ENCODE measurements at places on chromosomes 6 and 20.
A peak's percentile ranks its signal among the peaks of the same experiment; 100 is the strongest.

GRCh38 chr6:27795697-27796494, 116.3 kb downstream of the OR2B2 start:
- DNase-seq: peak; percentile 93

DNA sequence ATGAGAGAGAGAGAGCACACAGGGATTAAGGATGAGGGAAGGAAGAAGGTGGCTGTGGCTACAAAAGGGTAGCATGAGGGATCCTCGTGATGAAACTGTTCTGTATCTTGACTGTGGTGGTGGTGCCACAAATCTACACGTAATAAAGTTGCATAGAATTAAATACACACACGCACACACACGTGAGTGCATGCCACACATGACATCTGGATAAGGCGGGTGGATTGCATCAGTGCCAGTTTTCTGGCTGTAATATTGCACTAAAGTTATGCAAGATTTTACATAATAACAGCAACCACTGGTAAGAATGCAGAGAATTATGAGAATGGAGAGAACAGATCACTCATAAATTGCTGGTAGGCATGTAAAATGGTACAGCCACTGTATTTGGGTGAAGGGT, 16.9 kb upstream of the STK35 start:
- DNase-seq: peak; percentile 13

GRCh38 chr6:154891901-154892300, 103.2 kb upstream of the TIAM2 start:
- DNase-seq: no peak

DNA sequence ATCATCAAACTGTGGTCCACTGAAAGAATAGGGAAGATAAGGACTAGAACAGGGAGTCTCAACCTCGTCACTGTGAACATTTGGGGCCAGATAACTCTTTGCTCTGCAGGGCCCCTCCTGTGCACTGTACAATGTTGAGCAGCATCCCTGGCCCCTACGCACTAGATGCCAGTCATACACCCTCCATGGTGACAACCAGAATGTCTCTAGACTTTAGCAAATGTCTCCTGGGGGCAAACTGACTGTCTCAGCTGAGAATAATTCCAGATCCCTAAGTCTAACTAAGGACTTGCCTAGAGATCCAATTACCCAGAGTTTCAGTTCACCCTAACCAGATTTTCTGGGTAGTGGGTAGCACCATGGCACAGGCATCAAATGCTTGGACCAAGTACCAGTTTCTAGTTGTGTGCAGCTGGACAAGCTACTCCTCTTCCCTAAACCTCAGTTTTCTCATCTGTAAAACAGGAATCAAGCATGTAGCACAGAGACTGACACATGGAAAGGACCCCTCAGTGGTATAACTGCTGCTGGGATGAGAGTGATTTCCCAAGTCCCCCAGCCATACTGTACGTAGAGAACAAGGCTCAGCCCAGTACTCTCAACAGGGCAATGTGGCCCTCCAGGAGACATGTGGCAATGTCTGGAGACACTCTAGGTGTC, 87.0 kb upstream of the NFATC2 start:
- no peak for DNase-seq

DNA sequence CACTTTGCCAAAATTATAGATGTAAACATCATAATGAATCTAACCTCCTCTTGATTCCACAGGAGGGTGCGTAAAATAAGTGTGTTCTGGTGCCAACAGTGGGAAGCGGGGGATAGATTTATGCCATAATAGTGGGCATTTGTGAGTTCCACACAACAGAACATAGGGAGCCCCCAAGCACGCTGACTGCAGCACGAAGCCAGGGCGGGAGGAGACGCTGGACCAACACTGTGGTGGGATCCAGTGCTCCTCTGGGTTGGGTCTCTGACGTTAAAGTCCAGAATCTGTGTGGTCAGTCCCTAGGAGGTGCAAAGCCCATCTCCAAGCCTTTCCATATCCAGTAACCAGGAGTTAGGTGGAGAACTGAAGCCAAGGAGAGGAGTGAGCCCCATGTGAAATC, 1.8 kb upstream of the TTLL2 start:
- DNase-seq: no peak

DNA sequence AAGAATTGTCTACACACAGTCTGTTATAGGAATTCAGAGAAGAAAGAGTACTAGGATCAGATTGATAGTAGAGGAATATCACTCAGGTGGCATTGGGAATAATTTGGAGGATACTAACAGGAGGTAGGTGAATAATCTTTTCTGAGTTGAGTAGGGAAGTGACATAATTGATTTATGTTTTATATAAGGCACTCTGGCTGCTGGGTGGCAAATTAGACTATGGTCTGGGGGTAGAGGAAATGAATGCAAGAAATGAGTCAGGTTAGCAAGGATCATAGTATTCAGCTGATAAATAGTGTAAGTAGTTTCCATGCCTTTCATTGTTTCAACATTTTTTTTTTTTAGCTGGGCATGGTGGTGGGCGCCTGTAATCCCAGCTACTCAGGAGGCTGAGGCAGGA, 113.3 kb downstream of the CDKAL1 start:
- DNase-seq: no peak

- DNase-seq: no peak
Observed at GRCh38 chr6:100877851-100878250, 3.3 kb downstream of the ASCC3 start.

GRCh38 chr6:147825848-147826247, 317.4 kb downstream of the SAMD5 start:
- no peak for DNase-seq

GRCh38 chr6:136846046-136846445, 23.7 kb downstream of the PEX7 start:
- DNase-seq: peak; percentile 51

- no peak for DNase-seq
Observed at GRCh38 chr20:49704932-49705336, 8.7 kb downstream of the B4GALT5 start.

DNA sequence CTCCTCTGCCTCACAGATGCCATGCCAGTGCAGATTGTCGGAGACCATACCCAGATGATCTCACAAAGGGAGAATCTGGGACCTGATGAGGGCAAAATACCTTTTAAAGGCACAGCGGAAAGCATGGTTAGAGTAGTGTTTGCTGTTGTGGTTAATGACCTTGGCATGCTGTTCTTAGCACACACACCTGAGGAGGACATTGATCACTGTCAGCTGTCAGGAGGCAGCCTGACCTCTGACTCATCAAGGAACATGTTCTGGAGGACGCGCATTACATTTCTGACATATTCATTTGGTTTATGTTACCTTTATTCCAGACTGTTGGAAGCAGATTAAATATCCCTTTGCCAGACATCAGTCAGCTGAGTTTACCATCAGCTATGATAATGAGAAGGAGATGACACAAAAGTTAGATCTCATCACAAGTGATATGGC, 57.1 kb downstream of the GOPC start:
- no peak for DNase-seq

DNA sequence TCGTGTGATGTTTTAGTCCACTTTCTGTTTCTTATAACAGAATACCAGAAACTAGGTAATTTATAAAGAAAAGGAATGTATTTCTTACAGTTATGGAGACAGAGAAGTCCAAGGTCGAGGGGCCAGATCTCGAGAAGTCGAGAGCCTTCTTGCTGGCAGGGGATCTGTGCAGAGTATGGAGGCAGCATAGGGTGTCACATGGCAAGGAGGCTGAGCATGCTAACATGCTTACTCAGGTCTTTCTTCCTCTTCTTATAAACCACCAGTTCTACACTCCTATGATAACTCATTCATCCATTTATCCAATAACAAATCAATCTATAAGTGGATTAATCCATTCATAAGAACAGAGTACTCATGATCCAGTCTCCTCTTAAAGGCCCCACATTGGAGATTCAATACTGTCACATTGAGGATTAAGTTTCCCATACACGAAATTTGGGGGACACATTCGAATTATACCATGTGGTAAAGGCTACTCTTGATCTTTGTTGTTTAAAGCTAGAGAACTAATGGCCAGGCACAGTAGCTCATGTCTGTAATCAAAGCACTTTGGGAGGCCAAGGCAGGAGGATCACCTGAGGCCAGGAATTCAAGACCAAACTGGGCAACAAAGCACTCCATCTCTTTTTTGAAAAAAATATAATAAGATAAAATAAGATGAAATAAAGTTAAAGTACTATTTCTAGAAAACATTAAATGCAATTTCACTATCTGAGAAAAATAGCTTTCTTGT, 2.1 kb downstream of the GOPC start:
- DNase-seq: peak; percentile 17

- no peak for DNase-seq
Observed at GRCh38 chr6:28167926-28168325, 26.2 kb downstream of the ZKSCAN8 start.

- DNase-seq: no peak
Observed at GRCh38 chr6:121810158-121811032, 374.9 kb downstream of the GJA1 start.

- no peak for DNase-seq
Observed at GRCh38 chr6:1228754-1229191, 83.1 kb upstream of the FOXQ1 start.

GRCh38 chr6:2970034-2970685, 1.2 kb downstream of the SERPINB6 start:
- DNase-seq: no peak

DNA sequence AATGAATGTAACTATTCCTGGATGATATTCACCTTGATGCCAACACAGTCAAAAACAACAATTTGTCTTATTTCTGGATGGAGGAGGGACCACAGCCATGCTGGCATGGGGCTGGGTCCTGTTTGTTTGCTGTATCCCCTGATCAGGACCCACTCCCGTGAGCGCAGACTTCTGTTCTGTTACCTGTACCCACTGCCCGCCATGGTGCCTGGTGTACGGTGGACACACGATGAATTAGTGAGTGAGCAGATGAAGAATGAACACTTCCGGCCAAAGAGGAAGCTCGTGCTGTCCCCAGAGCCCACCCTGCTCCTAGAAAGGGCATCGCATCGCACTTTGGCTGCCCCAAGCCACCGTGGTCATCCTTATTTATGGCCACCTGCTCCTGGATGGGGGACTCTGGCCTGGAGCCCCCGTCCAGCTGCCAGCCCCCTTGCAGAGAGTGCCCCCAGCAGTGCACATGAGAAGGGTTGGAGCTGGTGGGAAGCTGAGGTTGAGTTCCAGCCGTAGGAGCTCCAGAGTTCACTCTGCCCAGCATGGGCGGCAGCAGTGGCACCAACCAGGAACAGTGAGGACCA, 100.9 kb downstream of the BMP7 start:
- DNase-seq: no peak

- DNase-seq: no peak
Observed at GRCh38 chr20:57562541-57563465, 1.9 kb downstream of the PCK1 start.

DNA sequence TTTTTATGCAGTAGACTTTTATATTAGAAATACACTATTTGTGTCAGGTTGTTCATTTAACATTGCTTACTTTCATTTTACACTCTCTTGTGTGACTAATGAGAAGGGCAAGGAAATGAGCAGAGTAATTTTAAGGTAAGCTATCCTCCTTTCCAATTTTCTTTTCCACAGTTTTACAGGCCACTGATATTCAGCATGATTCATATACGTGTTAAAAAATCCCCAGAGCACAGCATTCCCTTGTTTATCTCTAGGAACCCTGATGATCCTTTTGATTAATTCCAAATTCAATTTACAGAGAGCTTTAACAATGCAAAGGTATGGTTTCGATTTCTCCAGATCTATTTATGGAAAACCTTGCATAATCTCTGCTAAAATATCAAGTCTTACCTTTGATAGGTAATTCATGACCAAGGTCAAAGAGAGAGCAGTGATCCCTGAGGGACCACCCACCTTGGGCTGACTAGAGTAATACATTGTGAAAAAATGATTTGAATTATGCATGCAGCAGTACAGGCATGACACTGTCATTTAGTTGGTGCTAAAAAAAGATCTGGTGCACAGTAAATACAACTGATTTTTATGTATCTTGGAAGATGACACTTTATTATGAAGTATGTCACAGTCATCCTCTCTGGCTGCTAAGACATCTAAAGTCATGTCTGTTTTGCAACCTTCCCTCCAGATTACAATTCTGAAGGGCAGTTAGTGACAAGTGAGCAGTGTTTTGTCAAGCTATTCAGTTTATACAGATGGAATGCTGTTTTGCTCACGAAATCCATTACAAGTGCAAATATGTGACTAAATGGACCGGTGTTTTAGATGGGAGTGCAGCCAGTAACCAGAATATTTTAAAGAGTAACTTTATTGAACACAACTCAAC, 736.6 kb downstream of the EPHA7 start:
- no peak for DNase-seq

DNA sequence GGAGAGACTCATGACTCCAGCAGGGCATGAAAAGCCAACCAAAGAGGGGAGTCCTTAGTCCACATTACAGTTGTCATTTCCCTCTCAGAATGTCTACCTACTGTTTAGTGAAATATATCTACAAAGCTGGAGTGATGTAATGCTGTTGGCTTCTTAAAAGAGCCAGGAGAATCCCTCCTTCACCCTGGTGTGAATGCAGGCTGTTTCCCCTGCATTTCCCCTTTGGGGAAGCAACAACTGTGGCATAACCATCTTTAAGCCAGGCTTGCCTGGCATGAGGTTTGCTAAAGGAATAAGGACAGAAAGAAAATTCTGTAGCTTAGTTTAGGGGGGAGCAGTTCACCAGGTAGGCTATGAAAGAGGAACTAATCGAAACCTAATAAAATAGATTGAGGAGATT, 129.5 kb downstream of the CRYBG1 start:
- no peak for DNase-seq

- no peak for DNase-seq
Observed at GRCh38 chr6:2552526-2553154, 198.1 kb downstream of the MYLK4 start.

DNA sequence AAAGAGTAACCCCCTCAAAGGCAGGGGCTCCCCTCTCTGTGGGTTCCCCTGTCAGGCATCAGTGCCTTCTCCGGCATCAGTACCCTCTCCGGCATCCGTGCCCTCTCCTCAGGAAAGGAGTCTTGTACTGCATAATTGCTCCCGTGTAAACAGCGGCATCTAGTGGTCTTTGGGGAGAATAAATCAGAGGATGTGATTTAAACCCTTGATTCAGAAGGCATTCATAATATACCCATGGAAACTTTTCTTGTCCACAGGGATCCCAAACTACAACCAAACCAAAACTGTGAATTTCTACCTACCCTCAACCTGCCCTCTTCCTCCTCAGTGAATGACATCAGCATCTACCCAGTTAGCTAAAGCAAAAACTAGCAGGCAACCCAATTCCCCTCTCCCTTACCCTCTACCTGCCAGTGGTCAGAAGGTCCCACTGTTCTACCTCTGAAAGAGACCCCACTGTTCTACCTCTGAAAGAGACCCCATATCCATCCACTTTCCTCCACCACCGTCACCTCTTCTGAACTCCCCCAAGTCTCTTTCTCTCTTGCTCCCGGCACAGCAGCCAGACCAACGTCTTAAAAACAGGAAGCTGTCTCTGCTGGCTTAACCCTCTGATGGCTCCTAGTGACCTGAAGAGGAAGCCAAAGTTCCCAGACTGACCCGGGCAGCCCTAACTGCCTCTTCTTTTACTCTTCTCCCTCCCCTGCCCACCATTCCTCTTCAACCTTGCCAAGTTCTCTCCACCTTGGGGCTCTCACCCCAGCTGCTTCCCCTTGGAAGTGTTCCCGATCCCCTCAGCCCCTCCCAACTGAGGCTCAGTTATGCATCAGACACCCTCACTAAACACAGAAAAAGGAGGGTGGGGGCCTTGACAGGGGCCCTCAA, 27.2 kb downstream of the UBE2V1 start:
- peak; percentile 71 for DNase-seq

GRCh38 chr6:14440940-14441781, 323.6 kb downstream of the CD83 start:
- peak; percentile 80 for DNase-seq

- no peak for DNase-seq
Observed at GRCh38 chr6:6886886-6887285, 220.9 kb upstream of the RREB1 start.

GRCh38 chr20:58571693-58572427, 56.7 kb upstream of the APCDD1L start:
- peak; percentile 83 for DNase-seq

Measured in fibroblast of upper back skin (primary cell).